AG09309 (cell line): ENCODE measurements at places on chromosomes 7 and 10.

DNA sequence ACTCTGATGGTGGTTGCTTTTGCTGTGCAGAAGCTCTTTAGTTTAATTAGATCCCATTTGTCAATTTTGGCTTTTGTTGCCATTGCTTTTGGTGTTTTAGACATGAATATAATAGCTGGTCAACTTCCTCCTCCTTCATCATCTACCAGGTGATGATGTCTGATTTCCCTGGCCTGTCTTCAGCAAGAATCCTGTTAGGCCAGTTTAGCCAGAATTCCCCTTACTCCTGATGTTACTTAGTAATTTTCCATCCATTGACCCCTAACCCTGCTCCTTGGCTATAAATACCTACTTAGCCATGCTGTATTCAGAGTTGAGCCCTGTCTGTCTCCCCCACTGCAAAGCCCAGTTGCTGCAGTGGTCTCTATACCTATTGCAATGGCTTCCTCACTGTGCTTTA lies 91.4 kb downstream of the ZNF777 start:
- DNase-seq: no peak

DNA sequence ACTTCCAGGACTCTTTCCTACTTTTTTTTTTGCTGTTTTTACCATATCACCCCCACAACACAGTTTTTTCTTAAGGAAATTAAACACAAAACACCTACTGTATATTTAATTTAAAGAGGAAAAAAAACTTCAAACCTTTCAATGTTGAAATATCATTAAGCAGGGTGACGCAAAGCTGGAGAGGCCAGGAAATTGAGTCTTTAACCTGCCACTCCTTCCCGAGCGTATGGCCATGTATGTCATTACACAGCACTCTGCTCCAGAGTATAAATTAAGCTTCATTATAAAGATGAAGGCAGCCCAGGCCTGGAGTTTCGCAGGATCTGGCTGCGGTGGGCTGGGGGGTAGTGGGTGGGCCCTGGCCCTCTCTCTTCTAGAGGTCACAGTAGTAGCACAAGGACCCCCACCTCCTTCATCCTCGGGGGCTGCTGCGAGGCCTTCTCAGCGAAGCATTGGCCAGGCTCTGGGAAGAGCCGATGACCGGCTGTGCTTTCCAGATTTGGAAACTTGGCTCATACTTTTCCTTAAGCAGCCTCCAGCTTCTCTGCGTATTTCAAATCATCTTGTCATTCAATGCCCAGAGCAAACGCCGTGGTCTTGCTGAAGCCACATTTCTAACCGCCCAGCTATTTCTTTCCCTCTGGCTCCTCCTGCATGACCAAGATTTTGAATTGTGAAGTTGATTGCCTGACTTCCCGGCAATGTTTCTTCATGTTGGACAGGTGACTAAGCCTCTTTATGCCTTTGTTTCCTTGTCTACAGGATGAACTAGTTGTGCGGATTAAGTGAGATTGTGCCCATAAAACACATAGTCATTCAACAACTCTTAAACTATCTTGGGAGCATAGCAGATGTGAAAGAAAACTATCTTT lies 765.1 kb downstream of the SUGCT start:
- peak; percentile 86 for DNase-seq

GRCh38 chr10:70757856-70758255 lies 27.3 kb downstream of the TBATA start:
- no peak for DNase-seq

DNA sequence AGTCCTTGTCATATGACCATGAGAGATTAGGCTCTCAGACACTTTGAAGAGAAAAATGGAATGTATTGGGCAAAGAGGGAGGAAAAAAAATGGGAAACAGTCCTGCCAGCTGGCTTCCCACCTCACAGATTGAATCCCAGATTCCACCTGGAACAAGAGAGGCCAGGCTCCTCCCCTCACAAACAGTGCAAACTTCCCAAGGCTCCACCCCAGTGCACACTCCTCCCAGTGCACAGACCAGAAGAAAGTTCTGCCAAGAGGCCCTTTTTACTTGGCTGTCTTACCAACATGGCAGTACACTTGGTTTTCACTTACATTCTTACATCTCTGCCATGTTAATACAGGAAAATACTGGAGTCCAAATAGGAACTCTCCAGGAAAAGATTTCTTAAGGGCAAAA lies 202.3 kb downstream of the AHR start:
- DNase-seq: no peak

DNA sequence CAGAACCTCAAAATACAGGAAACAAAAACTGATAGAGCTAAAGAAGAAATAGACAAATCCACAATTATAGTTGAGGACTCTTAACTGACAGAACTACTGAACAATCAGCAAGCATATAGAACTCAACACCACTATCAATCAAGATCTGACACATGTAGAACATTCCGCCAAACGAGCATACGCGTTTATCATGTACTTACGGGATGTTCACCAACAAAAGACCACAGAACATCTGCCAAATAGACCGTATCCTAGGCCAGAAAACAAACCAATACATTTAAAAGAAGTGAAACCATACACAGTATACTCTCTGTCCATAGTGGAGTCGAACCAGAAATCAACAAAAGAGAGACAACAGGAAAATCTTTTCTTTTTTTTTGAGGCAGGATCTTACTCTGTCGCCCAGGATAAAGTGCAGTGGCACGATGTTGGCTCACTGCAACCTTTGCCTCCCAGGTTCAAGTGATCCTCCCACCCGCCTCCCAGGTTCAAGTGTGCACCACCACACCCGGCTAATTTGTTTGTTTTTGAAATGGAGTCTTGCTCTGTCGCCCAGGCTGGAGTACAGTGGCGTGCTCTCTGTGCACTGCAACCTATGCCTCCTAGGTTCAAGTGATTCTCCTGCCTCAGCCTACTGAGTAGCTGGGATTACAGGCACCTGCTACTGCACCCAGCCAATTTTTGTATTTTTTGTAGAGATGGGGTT lies 5.1 kb downstream of the GNA12 start:
- no peak for DNase-seq

DNA sequence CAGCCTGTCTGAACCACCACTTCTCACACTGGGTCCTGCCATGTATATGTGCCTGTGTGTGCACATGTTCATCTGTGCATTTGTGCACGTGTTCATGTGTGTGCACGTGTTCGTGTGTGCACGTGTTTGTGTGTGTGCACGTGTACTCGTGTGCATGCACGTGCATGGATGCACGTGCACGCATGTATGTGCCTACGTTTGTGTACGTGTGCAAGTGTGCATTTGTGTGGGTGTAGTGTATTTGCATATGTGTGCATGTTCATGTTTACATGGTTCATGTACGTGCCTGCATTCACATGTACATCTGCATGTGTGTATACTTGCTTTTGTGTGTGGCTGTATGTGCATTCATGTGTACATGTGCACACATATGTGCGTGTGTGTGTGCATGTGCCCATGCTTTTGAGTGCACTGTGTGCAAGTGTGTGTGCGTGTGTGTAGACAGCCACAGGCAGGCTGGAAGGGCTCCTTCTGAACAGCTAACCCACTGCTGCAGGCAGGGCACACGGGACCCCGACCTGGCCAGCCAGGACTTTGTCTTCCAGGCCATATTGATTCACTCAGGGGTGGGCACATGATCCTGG lies 28.2 kb downstream of the SLC29A4 start:
- no peak for DNase-seq

- DNase-seq: no peak
Measured at GRCh38 chr10:77818378-77818777, 108.2 kb downstream of the DLG5 start.
